CD4-positive, alpha-beta T cell treated with Interleukin-17A for 4 hours (primary cell): ENCODE measurements at places on chromosomes 12 and 14.
A peak's percentile ranks its signal among the peaks of the same experiment; 100 is the strongest.

DNA sequence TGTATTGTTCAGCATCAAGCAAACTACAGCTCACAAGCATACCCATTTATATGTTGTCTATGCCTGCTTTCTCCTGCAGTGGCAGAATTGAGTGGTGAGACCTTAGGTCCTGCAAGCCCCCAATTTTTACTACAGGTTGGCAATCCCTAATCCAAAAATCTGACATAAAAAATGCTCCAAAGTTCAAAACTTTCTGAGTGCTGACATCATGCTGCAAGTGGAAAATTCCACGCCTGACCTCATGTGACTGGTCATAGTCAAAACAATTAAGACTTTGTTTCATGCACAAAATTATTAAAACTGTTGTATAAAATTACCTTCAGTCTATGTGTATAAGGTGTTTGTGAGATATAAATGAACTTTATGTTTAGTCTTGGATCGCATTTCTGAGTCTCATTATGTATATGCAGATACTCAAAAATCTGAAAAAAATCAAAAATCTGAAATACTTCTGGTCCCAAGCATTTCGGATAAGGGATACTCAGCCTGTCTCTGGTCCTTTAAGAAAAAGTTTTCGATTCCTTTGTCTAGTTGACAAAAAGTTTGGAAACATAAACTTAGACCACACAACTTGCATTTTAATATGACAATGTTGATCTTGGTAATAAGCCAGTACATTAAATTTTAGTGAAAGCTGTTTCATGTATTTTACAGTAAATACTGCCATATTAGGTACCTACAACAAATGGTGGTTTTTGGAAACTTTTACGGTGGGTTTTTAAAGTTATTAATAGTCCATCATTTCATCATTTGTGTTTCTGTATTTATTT, 81.5 kb downstream of the AEBP2 start:
- DNase-seq, result no peak

DNA sequence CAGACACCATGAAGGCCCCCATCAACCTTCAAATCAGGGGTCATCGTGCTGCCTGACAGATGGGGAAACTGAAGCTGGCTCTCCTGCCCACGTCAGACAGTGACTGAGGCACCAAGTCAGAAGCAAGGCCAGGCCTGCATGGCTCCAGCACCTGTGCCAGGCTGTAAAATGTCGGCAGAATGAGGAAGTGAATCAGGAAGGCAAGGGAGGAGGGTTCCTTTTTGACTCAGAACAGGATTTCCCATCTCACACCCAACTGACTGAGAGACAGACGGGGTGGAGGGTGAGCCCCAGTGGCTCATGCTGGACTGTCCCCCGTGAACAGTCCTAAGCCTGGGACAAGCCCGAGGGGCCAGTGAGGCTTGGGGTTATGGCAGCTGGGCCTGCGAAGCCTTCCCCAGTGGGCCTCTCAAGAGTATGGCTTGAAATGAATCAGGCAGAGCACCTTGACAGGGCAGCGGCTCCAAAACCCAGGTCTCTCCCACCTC, 20.9 kb downstream of the SYNE3 start:
- DNase-seq, result peak; percentile 46

- no peak for DNase-seq
These were observed 55.5 kb downstream of the TTC7B start for GRCh38 chr14:90760591-90761316.

DNA sequence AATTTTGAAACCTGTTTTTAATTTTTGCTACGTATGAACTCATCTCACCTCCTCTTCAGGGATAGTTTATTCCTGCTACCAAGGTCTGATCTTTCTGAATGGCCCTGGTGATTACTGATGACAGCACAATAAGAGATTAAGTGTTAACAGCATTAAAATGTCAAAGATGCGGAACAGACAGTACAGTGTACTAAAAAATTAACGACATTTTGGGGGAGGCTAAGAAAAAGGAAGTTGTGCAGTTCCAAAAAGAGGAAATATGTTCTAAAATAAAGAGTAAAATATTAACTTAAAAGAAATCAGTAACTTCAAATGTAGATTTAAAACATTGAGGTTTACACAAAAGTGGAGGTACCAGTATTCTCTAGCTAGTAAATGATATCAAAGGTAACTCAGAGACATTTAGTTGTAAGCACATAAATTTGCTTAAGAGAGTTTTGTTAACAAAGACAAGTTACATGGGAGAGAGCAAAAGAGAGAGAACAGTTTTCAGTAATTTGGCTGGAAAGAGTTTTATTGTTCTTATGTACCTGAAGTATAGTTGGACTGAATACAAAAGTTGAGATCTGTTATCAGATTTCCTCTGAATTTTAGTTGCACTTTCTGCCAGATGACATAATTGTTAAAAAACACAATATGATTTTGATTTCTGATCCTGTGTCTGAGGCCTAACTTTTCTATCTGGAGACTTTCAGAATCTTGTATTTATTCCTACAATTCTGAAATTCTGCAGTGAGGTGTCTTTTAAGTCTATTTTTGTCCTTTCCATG, 4.2 kb upstream of the CLECL1 start:
- no peak for DNase-seq

GRCh38 chr12:52735816-52736632, 32.7 kb upstream of the KRT77 start:
- DNase-seq, result no peak

DNA sequence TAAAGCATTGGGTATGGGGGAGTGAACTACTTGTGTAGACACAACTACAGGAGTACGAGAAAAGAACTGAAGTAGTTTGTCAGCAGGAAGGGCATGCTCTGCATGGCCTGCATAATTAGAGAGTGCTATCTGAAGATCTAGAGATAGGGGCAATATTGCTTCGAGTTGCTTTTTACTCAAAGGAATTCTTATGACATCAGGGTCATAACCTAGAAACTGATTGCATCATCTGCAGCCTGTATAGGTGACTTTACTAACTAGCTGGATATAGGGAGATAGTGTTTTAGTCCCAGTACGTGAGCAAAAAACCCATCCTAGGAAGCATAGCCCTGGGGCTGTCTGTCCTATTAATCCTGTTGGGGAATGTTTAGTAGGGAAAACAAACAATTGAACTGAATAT, 39.8 kb downstream of the TMTC3 start:
- DNase-seq, result no peak

DNA sequence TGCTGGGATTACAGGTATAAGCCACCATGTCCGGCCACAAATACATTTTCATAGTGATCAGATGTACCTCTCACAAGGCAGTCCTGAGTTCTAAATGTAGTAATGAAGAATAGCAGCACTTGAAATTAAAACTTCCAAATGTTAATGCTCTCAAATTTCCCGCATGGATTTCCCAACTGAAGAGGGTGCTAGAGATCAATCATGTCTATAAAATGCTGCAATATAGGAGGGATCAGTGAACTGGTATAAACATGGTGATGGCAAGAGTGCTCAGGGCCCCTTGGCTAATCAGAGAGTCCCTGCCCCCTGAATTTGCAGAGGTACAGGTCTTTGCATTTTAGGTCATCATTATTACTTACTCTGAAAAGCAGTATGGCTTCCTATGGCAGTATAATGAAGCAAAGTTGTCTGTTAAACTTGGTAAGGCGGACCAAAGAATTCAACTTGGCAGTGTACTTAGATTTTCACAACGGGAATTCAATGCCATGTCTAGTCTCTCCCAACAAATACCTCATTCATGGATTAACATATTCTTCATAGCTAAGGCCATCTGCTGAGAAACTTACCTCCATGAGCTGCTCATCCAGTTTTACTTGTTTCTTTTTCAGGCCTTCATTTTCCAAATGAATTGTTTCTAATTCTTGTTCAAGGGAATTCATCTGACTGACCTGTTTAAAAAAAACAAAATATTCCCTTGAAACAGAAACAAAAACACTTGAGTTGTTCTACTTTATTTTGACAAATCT, 67.0 kb upstream of the SAV1 start:
- no peak for DNase-seq

GRCh38 chr12:55720894-55721444, 776 bp downstream of the RDH5 start:
- no peak for DNase-seq

- no peak for DNase-seq
These were observed 16.1 kb upstream of the PRICKLE1 start for GRCh38 chr12:42605685-42606084.

GRCh38 chr12:20832911-20833310, 22.4 kb downstream of the SLCO1B3 start:
- no peak for DNase-seq

DNA sequence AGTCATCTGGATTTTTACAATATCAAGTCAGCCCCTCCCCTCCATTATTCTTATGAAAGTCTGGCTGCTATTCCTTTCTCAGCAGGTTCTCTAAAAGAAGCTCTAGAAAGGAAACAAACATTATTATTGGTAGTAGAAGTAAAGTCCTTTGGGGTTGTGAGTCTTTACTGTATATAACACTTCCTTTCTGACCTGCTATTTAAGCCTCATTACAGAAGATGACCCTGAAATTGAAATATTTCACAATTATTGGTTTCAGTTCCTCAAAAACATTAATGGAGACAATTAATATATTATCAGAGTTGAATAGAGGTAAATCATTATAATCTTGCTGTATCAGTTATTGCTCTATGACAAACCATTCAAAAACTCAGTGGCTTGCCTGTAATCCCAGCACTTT, 19.3 kb downstream of the PLEKHA5 start:
- no peak for DNase-seq
